Stimulated activated CD4-positive, alpha-beta T cell treated with anti-CD3 and anti-CD28 coated beads, TNF-alpha, amount 100 ng/mL, for 1 hour (primary cell): ENCODE measurements at places on chromosomes 5 and 9.

DNA sequence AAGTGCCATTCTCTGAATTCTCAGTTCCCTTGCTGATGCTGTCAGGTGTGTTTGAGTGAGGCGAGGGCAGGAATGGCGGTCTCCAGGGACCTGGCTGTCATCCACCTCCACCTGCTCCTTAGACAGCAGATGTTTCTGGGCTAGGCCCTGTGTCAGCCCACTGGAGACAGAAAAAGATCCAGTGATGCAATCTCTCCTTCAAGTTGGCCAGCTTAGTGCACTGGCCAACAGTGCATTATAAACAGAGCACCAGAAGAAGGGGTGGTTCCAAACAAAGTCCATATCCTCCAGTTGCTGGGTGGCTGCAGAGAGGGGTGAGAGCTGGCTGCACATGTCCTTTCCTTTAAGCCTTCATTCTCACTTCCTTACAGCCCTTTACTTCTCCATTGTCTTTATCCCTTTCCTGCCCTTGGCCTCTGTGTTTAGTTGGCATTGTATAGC is 26.5 kb downstream of the NANS start:
- DNase-seq = no peak

DNA sequence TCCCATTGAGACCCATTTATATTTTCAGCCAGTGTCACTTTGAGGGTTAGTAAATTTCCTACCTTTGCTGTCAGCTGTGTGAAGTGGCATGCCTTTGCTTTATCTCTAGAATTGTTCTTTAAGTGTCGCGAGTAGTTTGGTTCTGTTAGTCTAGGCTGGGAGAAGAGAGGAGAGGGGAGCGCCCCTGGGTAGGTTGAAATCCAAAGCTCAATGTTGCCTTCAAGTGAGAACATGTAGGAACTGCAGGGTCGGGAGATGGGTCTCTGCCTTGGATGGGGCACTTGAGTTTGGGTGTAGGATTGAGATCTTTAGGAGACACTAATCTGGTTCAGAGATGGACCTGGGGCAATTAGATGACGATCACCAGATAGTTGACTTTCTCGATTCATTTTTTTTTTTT is 46.3 kb downstream of the STC2 start:
- no peak for DNase-seq

- no peak for DNase-seq
These were observed 182.2 kb downstream of the AOPEP start for GRCh38 chr9:94908583-94909249.

DNA sequence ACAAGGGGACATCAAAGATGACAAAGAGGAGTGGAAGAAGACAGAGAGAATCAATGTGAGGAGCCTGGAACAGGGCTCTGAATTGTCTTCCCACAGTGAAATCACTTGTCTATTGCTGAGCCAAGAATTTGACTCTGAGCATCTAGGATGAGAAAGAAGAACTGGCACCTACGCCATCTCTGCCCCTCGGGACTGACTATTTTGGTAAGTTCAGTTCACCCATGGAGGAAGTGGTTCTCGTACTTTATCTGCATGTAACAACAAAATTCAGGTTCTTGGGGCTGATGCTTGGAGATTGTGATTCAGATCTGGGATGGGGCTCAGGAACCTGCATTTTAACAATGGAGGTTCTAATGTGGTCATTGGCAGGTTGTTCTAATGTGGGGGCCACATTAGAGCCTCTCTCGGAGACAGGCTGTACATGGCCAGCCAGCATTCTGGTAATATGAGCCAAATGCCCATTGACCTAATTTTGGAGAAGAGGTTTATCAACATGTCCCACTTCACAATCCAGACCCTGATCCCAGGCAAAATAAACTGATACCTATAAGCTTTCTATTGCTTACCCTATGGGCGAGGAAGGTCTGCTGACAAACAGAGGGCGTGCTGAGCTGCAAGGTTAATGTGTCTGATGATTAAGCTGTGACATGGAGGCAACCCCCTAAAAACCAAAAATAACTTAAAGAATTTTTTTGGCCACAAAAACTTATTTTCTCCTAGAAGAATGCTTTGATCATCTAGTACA is 2.7 kb upstream of the IL12B start:
- DNase-seq = no peak

DNA sequence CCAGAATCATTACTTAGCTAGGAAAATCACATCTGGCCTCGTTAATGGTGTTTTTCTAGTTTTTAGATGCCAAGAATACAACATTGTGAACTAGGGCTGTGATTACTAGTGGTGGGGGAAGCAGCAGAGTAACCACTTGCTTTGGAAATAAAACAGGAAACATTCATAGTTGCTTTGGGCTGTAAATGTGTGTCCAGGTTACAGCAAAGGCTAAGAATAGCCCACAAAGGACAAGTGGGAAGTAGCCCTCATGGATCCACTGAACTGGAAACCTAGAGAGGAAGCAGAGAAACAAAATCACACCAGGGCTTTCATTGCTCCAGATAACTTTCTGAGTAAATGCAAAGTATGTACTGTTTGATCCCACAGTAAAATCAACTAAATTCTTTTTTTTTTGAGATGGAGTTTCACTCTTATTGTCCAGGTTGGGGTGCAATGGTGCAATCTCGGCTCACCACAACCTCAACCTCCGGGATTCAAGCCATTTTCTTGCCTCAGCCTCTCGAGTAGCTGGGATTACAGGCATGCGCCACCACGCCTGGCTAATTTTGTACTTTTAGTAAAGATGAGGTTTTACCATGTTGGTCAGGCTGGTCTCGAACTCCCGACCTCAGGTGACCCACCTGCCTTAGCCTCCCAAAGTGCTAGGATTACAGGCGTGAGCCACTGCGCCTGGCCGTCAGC is 56.2 kb upstream of the TNFSF15 start:
- no peak for DNase-seq
